ENCODE measurements at places on chromosomes 4 and X.

DNA sequence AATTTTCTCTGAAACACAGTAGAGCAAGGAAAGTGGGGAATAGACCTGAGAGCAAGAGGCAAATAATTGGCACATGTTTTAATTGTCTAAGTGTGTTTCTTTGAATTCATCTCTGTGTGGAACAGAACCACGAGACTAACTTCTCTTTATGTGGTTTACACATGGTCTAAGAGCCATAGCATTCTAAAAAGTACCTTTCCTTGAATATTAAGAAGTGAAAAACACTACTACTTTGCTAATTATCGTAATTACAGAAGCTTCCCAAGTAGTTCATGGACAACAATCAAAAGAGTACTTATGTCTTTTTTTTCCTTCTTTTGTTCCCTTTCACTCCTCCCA, 2.9 kb upstream of the CYBB start:
- DNase-seq = no peak

DNA sequence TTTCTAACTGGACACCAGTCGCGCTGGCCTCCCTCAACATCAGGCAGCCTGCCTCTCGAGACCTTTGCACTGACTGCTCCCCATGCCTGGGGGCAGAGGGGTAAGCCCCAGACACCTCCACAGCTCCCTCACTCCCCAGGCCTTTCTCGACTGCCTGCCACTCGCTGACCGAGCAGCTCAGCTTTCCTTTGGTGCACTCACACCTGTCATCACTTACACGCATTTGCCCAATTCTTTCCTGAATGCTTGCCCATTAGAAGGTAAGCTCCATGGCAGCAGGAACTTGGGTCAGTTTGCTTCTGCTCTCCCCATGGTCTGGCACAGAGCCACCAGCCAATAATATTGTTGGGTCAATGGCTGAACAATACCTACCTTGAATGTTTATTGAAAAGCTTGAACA, 32.2 kb upstream of the PROM1 start:
- no peak for DNase-seq

- DNase-seq = no peak
These were observed 22.5 kb downstream of the TCEAL1 start for GRCh38 chrX:103651151-103651773.

- no peak for DNase-seq
These were observed 14.1 kb downstream of the S100G start for GRCh38 chrX:16664074-16664473.

DNA sequence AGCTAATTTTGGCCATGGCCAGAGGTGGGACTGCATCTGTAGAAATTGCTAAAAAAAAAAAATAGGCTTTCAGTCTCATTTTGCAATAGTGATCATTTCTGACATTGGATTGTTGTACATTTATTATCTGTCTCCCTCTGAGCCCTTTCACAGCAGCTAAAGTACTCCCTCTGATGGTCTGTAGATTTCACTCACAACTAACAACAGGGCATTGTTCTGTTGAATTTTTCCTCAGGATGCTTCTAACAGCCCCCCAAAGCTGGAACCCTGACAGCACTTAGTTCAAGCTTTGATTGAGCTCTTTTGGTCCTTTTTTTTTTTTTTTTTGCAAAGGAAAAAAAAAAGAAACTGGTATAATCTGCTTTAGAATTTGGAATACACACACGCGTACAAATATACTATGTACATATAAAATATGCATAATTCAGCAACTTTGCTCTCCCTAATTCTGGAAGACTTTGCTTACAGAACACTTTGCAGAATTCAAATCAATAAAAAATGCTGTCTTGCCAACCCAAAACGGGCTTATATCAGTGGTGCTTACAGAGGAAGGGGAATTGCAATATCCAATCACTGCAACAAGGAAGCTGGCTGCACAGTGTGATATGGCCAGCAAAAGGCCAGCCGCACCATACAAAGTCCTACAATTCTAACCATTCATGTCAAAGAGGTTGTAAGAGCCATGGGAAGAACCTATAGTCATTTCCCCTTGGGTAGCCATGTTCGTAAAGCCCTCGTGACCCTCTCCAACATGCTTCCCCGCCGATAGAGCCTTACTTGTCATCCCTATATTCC, 406.4 kb downstream of the SMARCA1 start:
- DNase-seq = no peak

GRCh38 chrX:37894725-37895124, 47.4 kb upstream of the DYNLT3 start:
- no peak for DNase-seq

DNA sequence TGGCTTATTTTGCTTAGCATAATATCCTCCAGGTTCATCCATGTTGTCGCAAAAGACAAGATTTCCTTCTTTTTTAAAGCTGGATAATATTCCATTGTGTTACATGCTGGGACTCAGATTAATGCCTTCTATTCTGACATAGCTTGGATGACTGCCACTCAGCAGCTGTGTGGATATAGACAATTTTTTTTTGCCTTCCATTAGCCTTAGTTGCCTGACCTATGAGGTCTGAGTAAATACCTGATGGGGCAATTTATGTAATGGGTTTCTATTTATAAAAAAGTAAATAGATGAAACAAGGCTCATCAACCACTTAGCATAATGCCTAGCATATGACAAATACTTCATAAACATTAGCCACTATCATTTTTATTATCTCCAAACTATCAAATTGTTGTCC, 515.4 kb downstream of the ZNF674 start:
- DNase-seq = no peak

DNA sequence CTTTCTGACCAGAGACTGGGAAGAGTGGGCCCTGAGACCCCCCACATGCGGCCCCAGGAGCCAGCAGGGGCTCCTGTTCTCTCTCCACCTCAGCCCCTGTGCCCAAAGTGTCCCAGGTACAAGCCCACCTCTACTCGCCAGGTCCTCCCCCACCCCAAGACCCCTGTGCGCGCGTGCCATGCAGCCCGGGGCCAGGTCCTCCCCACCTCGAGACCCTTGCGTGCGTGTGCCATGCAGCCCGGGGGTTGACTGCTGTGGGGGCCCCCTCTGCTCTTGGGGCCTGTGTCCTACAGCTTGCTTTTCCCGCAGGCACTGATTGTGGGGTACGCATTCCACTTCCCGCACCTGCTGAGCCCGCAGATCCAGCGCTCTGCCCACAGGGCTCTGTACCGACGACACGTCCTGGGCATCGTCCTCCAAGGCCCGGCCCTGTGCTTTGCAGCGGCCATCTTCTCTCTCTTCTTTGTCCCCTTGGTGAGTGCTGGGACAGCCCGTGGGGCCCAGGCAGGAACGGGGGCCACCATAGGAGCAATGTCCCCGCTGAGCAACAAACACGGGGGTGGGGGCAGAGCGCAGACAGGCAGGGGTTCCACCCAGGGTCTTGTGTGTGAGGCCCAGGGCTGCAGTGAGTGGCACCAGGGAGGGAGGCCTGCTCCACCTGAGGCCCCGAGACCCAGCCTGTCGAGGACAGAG, 20.3 kb downstream of the DGKQ start:
- DNase-seq = no peak

DNA sequence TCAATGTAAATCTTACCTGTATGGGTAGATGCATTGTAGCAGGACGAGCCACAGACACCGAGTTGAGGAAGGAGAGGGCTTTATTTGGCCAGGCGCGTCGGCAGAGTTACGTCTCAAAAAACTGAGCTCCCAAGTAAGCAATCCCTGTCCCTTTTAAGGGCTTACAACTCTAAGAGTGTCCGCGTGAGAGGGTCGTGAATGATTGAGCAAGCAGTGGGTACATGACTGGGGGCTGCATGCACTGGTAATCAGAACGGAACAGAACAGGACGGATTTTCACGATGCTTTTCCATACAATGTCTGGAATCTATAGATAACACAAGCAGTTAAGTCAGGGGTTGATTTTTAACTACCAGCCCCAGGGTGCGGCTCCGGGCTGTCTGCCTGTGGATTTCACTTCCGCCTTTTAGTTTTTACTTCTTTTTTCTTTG, 524.9 kb upstream of the HTR2C start:
- DNase-seq = no peak

- DNase-seq = no peak
These were observed 756 bp downstream of the IGFBP7 start for GRCh38 chr4:57109411-57109846.

GRCh38 chr4:105257817-105258495, 111.3 kb downstream of the TET2 start:
- DNase-seq = no peak

GRCh38 chr4:87941537-87942392, 33.7 kb upstream of the SPP1 start:
- DNase-seq = no peak

DNA sequence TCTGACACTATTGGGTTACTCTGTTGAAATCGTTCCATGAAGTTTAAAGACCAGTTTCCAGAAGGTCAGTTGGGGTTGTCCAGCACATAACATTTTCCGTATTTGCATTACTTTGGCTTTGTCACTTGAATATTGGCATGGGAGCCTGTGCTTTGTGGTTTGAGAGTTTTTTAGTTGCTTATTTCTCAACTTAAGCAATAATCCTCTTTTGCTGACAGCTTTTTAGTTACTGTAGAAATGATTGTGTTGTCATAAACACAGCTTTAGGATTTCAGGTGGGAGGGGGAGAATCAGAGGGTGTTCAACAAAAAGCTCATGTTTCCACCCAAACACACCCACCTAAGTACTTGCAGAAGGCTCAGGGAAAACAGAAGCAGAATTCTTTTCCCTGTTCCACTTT, 210.7 kb upstream of the TLL1 start:
- DNase-seq = no peak

- DNase-seq = no peak
These were observed 28.3 kb downstream of the NBDY start for GRCh38 chrX:56757327-56757726.

GRCh38 chr4:184805462-184806228, 20.1 kb downstream of the ACSL1 start:
- no peak for DNase-seq

- DNase-seq = no peak
These were observed 17.1 kb upstream of the HERC3 start for GRCh38 chr4:88575186-88575585.

- no peak for DNase-seq
These were observed 98.2 kb downstream of the KLHL8 start for GRCh38 chr4:87122252-87122651.

GRCh38 chrX:153600032-153600373, 1.1 kb upstream of the CCNQ start:
- DNase-seq = no peak

DNA sequence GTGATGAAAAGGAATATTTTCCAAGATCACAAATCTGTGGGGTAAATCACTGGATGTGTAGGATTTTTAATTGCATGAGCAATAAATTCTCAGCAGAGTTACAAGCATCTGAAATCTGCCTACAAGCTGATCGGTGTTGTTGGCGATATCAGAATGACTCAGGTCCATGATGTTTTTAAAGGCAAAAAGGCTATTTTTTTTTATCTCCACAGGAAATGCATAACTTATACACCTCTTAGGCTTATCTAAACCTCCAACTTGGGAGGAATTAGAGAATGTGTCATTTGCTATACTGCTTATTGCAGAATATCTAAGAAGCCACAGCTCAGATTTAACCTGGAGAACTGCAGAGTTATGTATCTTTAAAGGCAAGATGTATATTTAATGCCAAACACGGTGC, 61.6 kb downstream of the KIT start:
- no peak for DNase-seq

GRCh38 chr4:120796271-120796670, 126.3 kb downstream of the PRDM5 start:
- no peak for DNase-seq

DNA sequence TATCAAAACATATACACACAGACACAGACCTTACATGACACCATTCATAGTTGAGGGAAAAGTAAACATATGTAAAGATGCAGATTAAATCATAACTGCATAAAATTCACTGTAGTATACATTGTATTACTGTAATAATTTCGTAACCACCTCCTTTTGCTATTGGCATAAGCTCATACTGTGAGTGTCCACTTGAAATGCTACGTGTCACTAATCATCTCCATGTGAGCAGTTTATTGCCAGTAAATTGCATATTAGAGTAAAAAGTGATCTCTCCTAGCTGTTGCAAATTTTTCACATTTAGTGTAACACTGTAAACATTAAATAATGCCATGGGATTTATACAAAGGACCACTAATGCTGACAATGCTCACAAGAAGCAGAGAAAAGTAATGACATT, 256.7 kb upstream of the GNPDA2 start:
- DNase-seq = no peak

DNA sequence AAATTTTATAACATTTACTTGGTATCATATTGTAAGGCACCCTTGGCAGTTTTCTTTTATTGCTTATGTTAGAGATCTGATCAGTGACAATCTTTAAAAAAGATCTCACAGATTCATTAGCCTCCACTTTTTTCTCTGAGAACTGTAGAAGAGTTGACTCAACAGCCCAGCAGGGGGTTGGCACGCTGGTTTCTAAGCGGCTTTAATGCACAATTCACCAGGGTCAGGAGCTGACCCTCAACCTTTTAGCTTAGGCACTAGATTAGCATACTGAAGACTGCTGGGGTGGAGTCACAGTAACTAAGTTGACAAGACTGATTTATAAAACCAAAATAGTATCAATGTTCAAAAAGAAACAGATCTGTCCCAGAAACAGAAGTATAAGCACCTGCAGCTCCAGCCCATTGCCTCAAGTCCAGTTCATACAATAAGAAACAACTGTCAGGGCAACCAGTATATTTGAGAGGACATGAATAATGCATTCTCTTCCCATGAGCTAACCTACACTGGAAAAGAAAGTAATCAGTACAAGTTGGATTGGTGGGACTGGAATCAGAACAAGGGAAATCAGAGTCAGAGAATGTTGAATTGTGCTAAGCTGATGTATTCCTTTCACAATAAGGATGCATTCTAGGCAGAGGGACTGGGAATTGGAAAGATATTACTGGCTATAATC, 77.6 kb downstream of the PDE5A start:
- no peak for DNase-seq

DNA sequence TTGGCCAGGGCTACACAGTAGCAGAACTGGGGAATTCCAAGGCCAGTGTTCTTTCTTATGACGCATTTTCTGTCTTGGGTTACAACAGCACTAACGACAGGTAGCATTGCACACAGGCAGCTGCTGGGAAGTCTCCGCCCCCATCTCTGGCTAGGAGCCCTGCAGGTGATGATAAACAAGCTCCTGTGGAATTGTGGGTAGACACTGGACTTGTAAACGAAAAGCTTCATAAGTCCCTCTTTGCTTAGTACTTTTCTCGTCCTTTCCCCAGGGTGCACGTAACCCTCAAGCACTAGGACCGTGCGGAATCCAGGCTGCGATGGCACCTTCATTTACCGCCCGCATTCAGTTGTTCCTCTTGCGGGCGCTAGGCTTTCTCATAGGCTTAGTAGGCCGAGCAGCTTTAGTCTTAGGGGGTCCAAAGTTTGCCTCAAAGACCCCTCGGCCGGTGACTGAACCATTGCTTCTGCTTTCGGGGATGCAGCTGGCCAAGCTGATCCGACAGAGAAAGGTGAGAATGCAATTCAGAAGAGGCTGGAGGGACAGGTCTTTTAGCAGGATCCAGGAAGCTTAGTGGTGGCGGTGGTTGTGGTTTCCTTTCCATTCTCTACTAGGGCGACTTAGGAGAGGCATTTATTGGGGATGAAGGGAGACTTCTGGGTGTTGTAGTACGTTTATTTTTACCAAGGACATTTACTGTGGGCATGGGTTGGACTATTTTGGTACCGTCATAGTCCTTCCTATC, at the start of gene FAAH2:
Gene FAAH2, plus strand, starts transcription at position 200 of the 745 bp plus-strand sequence. Its CDS starts 120 bp downstream, at position 320.
- peak; percentile 45 for DNase-seq

All from activated naive CD4-positive, alpha-beta T cell (primary cell).